ENCODE measurements at places on chromosomes 12 and 14. TPM values are rescaled to one million over a fixed set of nuclear protein-coding genes. Genes with fewer than 3 reads are reported as not detected.
A peak's percentile ranks its signal among the peaks of the same experiment; 100 is the strongest.

- DNase-seq: peak; percentile 80
These were observed 16.7 kb upstream of the CRY1 start for GRCh38 chr12:107109726-107110719.

- no peak for DNase-seq
These were observed 459 bp downstream of the ITGA7 start for GRCh38 chr12:55707219-55707671.

DNA sequence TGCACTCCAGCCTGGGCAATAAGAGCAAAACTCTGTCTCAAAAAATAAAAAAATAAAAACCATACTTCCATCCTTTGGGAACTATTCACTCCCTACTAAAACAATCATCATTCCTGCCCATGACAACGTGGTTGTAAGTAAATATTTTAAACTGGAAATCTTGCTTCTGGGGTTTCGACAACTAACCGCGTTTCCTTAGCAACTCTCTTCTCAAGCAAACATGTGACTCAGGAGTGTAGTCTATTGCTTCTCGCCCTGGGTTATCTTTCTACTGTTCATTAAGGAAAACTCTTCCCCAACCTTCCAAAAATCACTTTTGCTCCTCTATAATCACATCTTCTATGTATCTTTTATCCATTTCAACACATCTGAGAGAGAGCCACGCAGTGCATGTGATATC, 21.8 kb downstream of the APPL2 start:
- no peak for DNase-seq

CD27 gene
- polyA plus RNA-seq: 0.71 TPM

DNA sequence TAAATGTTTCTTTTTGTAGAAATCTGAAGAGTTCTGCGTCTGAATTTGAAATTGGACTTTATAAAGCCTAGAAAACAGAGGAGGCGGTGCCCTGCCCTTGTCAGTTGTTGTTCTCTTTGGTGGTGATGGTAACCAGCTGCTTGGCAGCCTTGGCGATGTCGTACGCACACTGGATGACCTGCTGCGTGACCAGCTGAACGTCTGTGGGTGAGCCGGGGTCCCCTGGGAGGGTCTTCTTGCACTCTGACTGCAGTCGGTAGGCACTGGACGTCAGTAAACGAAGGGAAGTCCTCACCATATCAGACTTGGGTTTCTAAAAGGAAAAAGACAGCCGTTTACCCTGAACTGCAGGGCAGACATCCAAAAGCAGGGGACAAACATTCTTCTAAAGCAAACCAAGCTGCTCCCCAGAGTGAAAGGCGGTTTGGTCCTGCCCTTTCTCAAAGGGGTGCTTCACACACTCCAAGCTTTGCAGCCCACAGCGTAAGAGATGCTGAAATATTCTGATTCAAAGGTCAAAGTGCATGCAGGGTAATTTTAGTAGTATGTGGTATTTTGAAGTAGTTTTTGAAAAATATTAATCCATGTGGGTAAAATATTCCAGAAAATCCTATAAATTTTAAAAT, 32.9 kb downstream of the TCHP start:
- no peak for DNase-seq

GRCh38 chr14:51293149-51293911, 53.3 kb downstream of the TMX1 start:
- peak; percentile 79 for DNase-seq

DHH gene
- polyA plus RNA-seq: 0.84 TPM

DNA sequence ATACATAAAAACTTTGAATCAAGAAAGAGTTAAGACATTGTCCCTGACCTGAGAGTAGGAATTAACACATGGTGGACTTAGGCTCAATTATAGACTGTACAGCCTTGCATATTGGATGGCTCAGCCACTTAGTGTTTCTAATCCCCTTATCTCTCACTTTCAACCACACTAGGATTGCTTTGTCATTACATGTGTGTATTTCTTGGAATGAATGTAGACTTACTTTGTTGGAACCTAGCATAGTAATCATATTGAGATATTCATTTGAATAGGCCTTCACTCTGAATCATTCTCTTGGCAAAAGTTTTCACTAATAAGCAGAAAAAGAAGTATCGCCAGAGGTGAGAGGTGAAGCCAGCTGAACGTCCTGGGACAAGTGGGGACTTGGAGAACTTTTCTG, 1973.9 kb upstream of the FLRT2 start:
- no peak for DNase-seq

- DNase-seq: peak; percentile 96
These were observed 383 bp upstream of the GLI1 start for GRCh38 chr12:57459055-57459749.

KANSL2 gene
- polyA plus RNA-seq: 29.8 TPM

GRCh38 chr12:13348464-13348863, 151.9 kb downstream of the EMP1 start:
- DNase-seq: no peak

DNA sequence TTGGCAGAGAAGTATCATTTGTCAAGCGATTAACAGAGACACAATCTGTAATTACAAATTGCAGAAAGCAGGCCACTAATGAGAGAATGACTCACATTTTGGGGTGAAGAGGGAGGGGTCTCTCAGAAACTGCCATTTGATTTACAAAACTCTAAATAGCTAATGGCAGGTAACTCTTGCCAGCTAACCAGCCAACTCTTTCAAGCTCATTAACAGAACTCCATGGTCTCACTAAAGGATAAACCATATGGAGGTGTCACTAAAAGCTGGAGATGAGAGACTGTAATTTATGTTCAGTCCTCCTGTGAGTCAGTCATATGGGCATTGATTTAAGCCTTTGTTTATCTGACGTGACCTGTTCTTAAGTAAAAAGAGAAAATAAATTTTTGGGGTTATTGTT, 336.4 kb downstream of the FOXG1 start:
- no peak for DNase-seq

KRT77 gene
- polyA plus RNA-seq: 0.32 TPM

TNFAIP2 gene
- 70.0 TPM for polyA plus RNA-seq

GRCh38 chr12:11089246-11089645, 2.9 kb downstream of the TAS2R43 start:
- no peak for DNase-seq

SYNDIG1L gene
- polyA plus RNA-seq: not detected

GRCh38 chr14:61470261-61470960, 149.0 kb downstream of the PRKCH start:
- DNase-seq: peak; percentile 43

DNA sequence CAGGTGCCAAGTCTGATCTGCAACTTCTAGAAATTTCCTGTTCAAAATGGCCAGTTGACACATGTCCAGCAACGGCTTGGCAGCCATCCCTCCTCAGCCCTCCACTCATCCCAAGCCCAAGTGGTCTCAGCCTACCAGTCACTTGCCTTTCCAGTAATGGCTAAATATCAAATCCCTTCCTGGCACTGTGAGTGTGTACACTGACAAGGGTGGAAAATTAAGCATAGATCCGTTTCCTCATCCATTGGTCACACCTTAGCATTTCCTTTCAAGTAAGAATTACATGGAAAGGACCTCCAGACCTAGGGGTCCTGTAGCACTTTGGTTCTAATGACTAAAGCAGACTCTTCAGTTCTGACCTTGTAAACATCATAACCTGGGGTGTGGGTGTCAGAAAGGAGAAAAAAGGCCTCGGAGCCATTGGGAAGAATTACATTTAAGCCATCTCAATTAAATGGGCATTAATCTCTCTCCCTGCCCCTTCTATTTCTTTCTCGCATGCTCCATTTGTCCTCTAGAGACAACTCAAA, 15.4 kb downstream of the LLPH start:
- no peak for DNase-seq

GRCh38 chr14:99571303-99571986, 32.6 kb downstream of the CCDC85C start:
- no peak for DNase-seq

- DNase-seq: no peak
These were observed 44.6 kb downstream of the EML1 start for GRCh38 chr14:99837822-99838221.

DNA sequence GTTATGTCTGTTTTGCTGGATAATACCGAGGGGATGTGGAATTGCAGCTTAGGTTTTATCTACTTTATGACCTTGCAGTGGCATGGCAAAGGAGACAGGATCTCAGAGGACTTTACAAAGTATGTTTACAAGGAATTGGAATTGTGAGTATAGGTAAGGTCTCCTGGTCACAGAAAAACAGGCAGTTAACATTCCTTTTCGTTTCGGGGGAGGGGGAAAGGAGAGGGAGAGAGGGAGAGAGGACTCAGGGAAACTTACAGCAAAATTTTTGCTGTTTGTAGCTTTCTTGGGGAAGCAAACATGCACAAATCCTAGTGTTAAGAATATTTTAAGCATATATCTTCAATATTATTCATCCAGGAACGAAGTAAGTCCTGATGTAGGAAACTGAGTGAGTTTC, 590.5 kb upstream of the LRFN5 start:
- DNase-seq: no peak

KIF26A gene
- 11.7 TPM for polyA plus RNA-seq

PTGER2 gene
- 1.1 TPM for polyA plus RNA-seq

- no peak for DNase-seq
These were observed 65.1 kb downstream of the DIP2B start for GRCh38 chr12:50569876-50570275.

SLC17A8 gene
- polyA plus RNA-seq: 0.19 TPM

GRCh38 chr14:80447392-80447791, 236.1 kb upstream of the DIO2 start:
- DNase-seq: no peak

FBLN5 gene
- 53.0 TPM for polyA plus RNA-seq

DNA sequence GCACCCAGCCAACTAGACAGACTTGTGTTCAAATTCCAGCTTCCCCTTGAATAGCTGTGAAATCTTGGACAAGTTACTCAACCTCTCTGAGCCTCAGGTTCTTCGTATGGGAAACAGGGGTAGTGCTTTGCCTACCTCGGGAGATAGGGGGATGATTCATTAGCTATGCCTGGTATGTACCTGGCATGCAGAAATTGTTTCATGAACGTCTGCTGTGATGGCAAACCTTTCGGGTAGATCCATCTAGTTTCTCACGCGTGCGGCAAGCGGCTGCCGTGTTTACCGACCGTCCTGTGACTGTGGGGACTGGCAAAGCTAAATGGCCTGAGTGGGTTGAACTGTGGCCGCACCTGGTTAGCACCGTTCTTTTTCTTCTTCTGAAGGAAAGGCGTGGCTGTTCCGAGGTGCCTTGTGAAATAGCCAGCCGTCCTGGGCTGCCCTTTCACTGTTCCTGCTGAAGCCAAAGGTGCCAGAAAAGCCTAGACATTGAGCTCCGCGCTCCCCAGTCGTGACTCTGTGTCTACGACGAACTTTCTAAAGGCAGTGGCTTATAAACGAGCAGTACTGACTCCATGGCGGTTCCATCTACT, 40.6 kb upstream of the MED13L start:
- DNase-seq: no peak

AQP6 gene
- 0.09 TPM for polyA plus RNA-seq

AQP2 gene
- not detected for polyA plus RNA-seq

- no peak for DNase-seq
These were observed 393.4 kb upstream of the SEL1L start for GRCh38 chr14:81927070-81927469.

GRCh38 chr14:106694638-106695393, 1168.4 kb downstream of the TMEM121 start:
- DNase-seq: no peak

GPR84 gene
- 0.17 TPM for polyA plus RNA-seq

NYNRIN gene
- 25.1 TPM for polyA plus RNA-seq

TOGARAM1 gene
- 28.0 TPM for polyA plus RNA-seq

ZNF839 gene
- polyA plus RNA-seq: 13.1 TPM

GRCh38 chr12:69240631-69240995, 1.2 kb downstream of the CPSF6 start:
- DNase-seq: no peak

DNA sequence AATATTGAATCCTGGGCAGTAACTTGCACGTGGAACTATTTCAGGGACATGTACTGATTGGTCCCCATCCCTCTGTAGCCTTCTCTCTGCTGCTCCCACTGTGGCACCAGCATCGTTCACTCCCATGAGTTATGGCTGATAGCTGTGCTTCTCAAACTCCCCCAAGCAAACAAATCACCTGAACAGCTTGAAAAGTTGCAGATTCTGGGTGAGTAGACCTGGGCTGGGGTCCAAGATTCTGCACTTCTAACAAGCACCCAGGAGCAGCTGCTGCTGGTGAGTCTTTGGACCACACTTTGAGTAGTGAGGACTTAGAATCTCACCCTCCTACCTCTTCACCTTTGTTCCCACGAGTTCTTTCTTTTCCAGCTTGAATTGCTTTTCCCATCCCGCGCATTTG, 49.4 kb upstream of the ZFP36L1 start:
- DNase-seq: no peak

DNA sequence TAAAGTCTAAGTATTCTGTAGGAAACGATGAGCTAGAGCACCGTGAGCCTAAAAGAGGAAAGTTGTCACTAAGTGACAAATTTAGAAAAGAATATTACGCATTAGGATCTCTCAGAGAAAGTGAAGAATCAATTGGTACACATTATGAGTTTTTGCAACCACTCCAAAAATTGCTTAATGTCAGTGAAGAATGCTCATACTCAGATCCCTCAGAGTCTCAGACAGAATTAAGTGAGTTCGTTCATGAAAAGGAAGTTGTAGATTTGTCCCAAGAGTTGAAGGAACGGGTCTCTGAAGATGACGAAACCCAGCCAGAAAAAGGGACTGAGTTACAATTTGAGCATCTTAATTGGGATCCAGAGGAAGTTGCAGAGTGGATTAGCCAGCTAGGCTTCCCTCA, 1.5 kb downstream of the SAMD15 start:
- DNase-seq: no peak

ITGB7 gene
- polyA plus RNA-seq: 0.76 TPM

MYRFL gene
- polyA plus RNA-seq: 0.22 TPM

- DNase-seq: no peak
These were observed 8.4 kb upstream of the C12orf75 start for GRCh38 chr12:105322070-105322469.

GRCh38 chr12:89469361-89469760, 55.2 kb downstream of the GALNT4 start:
- no peak for DNase-seq

- peak; percentile 70 for DNase-seq
These were observed 9.9 kb downstream of the UBC start for GRCh38 chr12:124904306-124905098.

METTL3 gene
- 43.7 TPM for polyA plus RNA-seq

DNA sequence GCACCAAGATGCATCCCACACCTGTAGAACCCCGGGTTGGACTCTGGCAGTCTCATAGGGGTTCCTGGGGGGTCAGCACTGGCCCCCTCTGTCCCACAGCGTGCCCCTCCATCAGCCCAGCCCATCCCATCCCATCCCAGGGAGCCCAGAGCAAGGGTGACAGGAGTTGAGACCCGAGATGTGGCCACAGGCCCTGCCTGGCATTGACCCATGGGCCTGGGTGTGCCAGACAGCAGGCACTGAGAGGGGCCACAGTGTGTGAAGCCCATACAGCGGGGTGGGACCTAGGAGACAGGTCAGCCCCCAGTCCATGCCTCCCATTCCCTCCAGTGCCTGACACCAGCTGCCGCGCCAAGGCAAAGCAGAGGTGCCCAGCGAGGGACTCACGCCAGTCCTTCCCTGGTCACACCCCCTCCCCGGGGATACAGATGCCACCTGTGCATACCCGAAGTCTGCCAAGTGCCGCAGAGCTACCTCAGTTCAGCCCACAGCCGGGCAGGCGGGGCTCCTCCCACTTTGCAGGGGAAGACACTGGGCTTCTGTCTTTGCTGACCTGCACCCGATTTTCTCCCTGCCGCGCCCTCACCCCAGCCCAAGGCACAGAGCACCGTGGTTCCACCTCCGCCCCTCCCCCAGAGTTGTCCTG, 50.4 kb downstream of the CYP46A1 start:
- DNase-seq: no peak

GRCh38 chr12:104046306-104046705, 3.7 kb downstream of the GLT8D2 start:
- DNase-seq: no peak

C1S gene
- 138 TPM for polyA plus RNA-seq

PDZRN4 gene
- polyA plus RNA-seq: 1.8 TPM

- DNase-seq: no peak
These were observed 515.4 kb downstream of the FUT8 start for GRCh38 chr14:65927931-65928356.

Measured in hindlimb muscle (tissue), 1 donor.